ENCODE measurements at places on chromosomes 16 and 17.

- DNase-seq: no peak
Measured at GRCh38 chr17:78247304-78247703, 15.9 kb downstream of the TMEM235 start.

- DNase-seq: no peak
Measured at GRCh38 chr16:17072104-17072503, 398.7 kb downstream of the XYLT1 start.

DNA sequence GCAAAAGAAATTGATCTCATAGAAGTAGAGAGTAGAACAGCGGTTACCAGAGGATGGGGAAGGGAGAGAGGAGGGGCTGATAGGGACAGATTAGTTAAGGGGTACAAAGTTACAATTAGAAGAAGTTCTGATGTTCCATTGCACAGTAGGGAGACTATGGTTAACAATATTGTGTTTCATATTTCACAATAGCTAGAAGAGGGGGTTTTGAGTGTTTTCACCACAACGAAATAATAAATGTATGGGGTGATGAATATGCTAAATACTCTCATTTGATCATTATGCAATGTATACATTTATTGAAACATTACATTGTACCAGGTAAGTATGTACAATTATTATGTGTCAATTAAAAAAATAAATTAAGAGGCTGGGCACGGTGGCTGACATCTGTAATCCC is 291.2 kb upstream of the KCNJ16 start:
- no peak for DNase-seq

GRCh38 chr17:4433515-4434031 is at the start of gene SPNS3:
TSS of gene SPNS3 (plus strand) at chr17:4433940. CDS start at chr17:4433968, 28 bp downstream.
- DNase-seq: no peak

- no peak for DNase-seq
Measured at GRCh38 chr17:32656886-32657285, 170.1 kb downstream of the CDK5R1 start.

DNA sequence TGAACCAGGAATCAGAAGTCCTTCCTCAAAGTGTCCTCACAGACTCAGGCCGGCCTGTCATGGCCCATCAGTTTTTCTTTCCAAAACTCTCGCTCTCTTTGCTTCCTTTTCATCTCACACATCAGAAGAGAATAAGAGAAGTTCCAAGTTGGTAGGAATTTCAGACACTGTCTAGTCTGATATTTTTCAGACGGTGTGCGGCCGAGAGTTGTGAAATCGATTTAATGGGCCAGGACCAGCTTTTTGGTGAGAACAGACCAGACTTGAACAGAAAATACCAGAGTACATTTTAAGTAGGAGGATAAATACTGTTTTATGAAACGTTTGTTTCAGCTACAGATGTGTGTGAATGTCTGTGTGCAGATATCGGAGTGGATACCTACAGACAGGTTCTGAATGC is 24.8 kb upstream of the RCVRN start:
- DNase-seq: no peak

- DNase-seq: no peak
Measured at GRCh38 chr16:57489229-57489628, 2.9 kb upstream of the DOK4 start.

DNA sequence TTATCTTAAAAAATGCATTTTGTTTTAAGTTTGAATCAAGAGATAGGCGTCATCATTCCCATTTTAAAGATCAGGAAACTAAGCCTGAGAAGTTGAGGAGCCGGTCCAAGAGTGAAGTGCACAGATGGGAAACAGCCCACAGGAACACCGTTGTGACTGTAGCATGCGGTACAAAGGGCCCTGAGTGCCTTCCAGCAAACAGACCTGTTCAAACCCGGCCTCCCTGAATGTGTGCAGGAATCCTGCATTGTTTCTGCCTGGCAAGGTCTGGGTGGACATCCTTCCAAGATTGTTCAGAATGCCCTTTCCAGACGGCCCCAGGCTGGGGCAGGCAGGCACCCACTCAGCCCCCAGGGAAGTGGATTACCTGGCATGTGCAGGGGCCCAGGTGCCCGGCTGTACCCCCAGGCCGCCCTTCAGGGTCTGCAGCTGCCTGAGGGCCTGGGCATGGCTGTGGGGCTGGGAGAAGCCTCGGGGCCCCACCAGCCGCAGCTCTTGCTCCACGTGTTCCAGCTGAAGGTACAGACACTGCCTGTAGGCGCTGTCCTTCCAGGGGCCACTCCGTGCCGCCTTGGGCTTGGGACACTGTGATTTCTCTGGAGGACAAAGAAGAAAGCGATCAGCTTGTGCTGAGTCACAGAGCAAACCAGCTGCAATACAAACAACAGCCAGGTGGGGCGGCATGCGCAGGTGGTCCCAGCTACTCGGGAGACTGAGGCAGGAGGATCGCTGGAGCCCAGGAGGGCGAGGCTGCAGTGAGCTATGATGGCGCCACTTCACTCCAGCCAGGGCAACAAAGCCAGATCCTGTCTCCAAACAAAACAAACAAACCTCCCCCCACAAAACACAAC is 45.0 kb upstream of the GCSH start:
- DNase-seq: no peak

DNA sequence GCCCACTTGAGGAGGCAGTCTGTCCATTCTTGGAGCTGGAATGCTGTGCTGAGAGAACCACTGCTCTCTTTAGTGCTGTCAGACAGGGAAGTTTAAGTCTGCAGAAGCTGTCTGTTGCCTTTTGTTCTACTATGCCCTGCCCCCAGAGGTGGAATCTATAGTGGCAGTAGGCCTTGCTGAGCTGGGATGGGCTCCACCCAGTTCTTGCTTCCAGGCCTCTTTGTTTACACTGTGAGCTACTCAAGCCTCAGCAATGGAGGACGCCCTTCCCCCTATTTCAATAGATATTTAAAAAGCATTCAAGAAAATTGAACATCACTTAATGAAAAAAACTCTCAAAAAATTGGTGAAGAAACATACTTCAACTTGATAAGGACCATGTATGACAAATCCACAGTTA is 313.5 kb downstream of the PHKB start:
- DNase-seq: no peak

GRCh38 chr16:78645657-78646056 is 546.2 kb downstream of the WWOX start:
- no peak for DNase-seq
